Right forelimb (tissue), 1 donor: ENCODE measurements at places on chromosomes 13 and 19.

DNA sequence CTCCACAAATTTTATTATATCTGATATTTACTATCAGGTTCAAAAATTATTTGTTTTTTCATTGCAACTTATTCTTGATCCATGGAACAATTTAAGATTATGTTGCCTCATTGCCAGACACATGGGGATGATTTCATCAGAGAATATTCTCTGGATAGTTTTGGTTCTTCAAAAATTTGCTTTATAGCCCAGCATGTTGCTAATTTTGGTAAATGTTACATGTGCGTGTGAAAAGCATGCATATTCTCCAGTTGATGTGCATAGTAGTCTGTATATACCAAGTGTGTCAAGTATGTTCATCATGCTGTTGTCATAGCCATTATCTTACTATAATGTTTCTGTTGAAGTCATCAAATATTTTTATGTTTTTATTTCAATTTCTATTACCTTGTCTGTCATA, 122.3 kb downstream of the RFC3 start:
- no peak for DNase-seq

DNA sequence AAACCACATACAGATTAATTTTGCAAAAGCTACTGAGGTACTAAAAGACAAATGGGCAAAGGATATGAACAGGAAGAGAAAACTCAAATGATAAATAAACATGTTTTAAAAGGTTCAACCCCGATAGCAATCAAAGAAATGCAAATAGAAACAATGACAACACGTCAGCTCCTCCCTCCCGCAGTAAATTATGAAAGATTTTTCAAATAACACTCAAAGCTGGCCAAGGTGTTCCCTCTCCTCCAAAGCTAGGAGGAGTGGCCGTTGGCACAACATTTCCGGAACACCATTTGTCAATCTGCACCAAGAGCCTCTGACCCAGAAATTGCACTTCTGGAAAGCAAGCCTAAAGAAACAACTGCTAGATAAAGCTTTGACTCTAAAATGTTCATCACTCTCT, 28.3 kb downstream of the INSR start:
- DNase-seq, result no peak

DNA sequence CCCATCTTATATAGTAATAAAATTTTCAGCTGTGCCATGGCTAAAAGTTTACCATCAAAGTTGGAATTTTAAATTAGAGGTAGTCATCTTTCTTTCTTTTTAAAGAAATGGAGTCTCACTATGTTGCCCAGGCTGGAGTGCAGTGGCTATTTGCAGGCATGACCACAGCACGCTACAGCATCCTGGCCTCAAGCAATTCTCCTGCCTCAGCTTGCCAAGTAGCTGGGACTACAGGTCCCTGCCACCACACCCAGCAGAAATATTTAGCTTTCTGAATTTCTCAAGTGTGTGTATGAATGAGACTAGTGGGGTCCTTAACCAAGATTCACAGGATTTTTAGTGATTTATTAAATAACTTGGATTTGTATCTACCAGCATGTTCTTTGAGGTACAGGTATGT, 30.5 kb upstream of the USPL1 start:
- no peak for DNase-seq

GRCh38 chr13:97259798-97260714, 37.9 kb downstream of the MBNL2 start:
- DNase-seq, result no peak

GRCh38 chr13:108357228-108357627, 87.7 kb downstream of the TNFSF13B start:
- no peak for DNase-seq

GRCh38 chr19:9139609-9140158, 513 bp upstream of the ZNF317 start:
- no peak for DNase-seq

DNA sequence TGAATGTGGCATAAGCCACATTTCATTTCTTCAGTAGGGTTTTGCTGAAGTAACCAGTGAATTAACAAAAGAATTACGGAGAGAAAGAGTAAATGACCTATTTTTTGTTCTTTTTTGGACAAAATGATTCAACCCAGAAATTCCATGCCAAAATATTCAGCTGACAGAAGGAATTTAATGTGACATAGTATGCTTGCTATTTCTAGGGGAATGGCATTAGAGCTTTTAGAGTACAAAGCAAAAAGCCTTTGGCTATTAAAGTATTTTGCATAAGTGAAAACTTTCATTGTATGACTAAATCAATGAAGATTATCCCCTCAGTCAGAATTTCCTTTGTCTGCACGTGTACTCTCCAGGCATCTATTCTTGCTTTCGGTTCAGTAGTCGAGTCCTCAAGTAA, 465.3 kb downstream of the COG6 start:
- no peak for DNase-seq

GRCh38 chr19:45235485-45235884, 9.7 kb downstream of the EXOC3L2 start:
- DNase-seq, result no peak

- no peak for DNase-seq
Measured at GRCh38 chr13:33058776-33059327, 42.6 kb downstream of the KL start.

DNA sequence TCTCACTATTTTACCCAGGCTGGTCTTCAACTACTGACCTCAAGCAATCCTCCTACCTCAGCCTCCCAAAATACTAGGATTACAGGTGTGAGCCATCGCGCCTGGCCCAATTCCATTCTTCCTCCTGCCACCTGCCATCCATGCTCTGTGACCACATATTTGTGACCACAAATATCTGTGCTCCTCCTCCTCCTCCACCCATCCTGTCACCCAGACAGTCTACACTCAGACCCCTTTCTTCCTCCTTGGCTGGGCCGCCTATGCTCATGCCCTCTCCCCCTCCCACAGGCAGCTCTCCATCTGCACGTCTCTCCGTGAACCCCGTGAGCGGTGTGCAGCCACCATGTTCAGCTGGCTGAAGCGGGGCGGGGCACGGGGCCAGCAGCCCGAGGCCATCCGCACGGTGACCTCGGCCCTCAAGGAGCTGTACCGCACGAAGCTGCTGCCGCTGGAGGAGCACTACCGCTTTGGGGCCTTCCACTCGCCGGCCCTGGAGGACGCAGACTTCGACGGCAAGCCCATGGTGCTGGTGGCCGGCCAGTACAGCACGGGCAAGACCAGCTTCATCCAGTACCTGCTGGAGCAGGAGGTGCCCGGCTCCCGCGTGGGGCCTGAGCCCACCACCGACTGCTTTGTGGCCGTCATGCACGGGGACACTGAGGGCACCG, 3.2 kb downstream of the EHD2 start:
- DNase-seq, result no peak

- peak; percentile 95 for DNase-seq
Measured at GRCh38 chr19:49929121-49929610, at the start of the genes ATF5 and NUP62. Gene ATF5, plus strand, starts transcription at chr19:49929205. Its CDS starts 1,646 bp downstream, at chr19:49930851. Gene NUP62, minus strand, starts transcription at chr19:49929504. Its CDS starts 19,697 bp downstream, at chr19:49909807.

DNA sequence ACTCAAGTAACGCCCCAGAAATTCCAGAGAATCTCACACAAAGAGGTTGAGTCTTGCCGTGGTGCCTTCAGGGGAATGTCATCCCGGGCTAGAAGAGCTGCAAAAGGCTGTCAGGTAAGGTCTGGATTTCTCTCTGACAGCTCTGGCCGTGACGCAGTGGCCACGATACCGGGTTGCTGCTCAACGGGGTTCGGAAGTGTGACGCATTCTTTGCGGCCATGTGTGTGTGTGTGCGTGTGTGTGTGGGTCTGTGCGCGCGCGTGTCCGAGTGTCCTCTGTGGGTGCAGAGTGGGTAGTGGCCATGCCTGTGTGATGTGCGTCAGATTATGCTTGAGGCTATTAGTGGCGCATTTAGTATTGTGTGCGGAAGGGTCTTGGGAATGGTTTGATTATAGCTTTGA, 306 bp downstream of the ZNF540 start:
- DNase-seq, result no peak

- DNase-seq, result no peak
Measured at GRCh38 chr13:28306325-28306724, 168.0 kb downstream of the PAN3 start.

GRCh38 chr13:76189882-76190519, 553.9 kb downstream of the LMO7 start:
- no peak for DNase-seq

- no peak for DNase-seq
Measured at GRCh38 chr13:97139691-97140090, 82.4 kb upstream of the MBNL2 start.

GRCh38 chr19:4456476-4456842, 1.1 kb downstream of the UBXN6 start:
- DNase-seq, result no peak

DNA sequence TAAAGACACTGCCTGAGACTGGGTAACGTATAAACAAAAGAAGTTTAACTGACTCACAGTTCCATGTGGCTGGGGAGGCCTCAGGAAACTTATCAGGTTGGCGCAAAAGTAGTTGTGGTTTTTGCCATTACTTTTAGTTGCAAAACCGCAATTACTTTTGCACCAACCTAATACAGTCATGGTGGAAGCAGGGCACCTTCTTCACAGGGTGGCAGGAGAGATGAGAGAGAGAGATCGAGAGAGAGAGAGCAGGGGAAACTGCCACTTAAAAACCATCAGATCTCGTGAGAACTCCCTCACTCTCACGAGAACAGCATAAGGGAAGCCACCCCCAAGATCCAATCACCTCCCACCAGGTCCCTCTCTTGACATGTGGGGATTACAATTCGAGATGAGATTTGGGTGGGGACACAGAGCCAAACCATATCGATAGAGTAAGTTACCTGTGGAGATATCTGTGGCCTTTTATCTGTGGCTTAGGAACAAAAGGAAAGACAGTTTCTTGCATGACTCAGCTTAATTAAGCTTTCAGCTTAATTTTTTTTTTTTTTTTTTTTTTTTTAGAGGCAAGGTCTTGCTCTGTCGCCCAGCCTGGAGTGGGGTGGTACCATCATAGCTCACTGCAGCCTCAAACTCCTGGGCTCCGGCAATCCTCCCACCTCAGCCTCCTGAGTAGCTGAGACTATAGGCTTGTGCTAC, 7.6 kb upstream of the CABP5 start:
- DNase-seq, result no peak
